ENCODE measurements at places on chromosomes 2 and 18.

- DNase-seq, result no peak
Observed at GRCh38 chr2:182594286-182594685, 121.8 kb upstream of the DNAJC10 start.

DNA sequence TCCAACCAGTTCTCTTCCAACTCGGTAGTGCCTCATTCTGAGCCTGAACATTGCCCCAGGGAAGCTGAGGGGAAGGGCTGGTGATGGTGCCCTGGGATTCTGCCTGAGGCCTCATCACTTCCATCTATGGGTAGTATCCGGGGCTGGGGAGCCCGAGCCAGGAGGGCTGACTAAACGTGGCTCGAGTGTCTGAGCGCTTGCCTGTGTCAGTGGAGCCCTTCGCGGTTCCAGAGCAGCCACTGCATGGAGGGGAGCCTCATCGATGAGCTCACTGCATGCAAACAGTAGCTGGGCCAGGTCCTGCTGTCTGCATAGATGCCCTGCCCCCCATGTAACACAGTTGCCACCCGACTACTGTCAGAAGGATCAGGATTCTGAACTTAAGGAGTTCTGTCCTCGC is 129.3 kb downstream of the GLI2 start:
- DNase-seq, result no peak

GRCh38 chr2:168443818-168444217 is 12.3 kb upstream of the CERS6 start:
- no peak for DNase-seq

- DNase-seq, result no peak
Observed at GRCh38 chr18:63236921-63237846, 82.4 kb downstream of the BCL2 start.

- DNase-seq, result no peak
Observed at GRCh38 chr2:159735648-159736047, 23.3 kb downstream of the MARCHF7 start.

- no peak for DNase-seq
Observed at GRCh38 chr18:69838620-69839411, 108.9 kb downstream of the CD226 start.

DNA sequence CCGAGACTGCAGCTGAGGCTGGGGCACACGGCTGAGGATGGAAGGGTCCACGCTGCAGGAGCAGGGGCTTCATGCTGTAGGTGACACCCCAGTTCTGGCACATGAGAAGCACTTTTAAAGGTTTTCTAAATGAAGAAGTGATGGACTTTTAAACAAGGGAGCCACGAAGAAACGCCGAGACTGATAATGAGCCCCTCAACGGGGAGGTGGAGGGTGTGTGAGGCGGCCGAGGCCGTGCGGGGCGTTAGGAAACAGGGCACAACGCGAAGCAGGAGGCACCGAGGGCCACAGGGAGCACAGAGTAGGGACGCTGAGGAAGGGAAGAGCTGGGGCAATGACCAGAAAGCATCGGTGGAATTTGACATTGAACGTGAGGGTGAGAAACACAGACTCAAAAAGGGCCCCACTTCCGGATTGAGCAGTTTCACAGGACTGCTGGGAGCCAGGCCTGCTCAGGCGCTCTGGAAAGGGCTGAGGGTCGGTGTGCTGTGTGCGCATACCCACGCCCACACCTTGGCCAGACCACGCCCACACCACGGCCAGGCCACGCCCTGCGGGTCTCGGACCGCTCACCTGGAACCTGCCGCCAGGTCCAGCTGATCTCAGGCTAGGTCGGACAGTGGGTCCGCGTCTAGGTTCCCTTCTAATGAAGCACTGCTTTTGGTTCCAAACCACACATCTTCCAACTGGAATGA is 115.7 kb downstream of the GYPC start:
- no peak for DNase-seq

DNA sequence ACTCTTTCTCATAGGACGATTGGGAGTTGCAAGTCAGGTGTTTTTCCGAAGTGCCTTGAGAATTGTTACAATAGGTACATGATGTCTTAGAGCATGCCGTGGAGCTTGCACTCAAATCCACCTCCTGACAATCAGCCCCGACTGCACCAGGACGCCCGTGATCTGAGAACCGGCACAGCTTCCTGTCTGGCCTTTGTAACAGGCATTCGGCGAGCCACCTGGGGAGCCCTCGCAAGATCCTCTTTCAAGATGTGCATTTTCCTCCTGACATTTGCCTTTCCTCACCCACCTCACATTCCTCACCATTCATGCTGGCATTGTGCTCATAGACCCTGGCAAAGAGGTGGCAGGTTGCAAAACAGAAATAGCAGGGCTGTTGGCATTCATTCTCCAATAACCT is 427.3 kb downstream of the GALR1 start:
- DNase-seq, result no peak

Data from stimulated activated CD8-positive, alpha-beta memory T cell treated with anti-CD3 and anti-CD28 coated beads, Interleukin-4, amount 100 ng/mL, for 4 hours (primary cell).